ENCODE measurements at places on chromosomes 2 and 18.

DNA sequence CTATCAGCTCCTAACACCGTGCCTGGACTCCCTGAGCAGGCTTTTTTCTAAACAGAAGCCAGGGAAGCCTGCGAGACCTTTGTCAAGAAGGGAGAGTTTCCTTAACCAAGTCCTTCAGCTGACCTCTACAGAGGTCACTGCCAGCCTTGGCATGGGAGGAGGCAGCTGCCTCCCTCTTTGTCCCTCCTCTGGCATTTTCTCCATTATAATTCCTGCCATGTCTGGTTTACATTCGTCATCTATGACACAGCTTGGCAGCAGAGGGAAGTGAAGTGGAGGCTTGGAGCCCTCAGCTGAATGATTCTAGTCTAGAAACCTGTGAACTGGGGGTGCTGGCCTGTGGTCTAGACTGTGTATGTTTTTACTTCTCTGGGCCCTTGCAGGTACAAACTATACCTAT is 22.5 kb downstream of the LIPG start:
- DNase-seq, result no peak

DNA sequence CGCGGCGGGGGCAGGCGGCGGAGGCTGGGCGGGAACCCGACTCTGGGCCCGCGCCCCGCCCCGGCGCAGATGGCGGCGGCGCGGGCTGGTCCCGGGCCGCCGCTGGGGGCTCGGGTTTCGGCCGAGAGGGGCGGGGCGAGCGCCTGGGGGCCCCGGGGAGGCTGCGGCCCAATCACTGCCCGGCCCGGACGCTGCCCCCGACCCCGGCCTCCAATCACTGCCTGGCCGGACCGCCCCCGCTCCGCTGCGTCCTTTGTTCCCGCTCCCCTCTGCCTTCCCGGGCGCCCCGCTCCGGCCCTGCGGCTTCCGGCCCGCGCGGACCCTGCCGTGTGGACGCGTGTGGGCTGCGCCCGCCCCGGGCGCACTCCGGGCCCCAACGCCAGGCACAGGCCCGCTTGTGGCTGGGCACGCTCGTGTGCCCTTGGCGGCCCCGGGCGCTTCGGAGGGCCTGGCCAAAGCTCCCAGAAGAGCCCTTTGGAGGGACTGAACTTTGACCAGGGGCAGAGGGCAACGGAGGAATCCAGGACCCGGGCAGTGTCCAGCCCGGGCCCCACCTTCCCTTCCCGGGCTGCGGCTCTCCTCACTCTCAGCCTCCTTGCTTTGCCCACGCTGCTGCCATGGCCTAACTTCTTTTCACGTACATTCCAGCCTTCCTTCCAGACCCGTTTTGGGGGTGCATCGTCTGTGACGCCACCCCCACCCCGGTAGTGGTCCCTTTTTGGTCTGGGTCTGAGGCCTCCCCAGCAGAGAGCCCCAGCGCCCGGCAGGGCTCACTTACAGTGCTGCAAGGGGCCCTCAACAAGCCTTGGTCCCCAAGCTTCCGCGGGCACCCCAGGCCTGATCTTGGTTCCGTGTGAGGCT is 27.1 kb upstream of the PTMA start:
- no peak for DNase-seq

DNA sequence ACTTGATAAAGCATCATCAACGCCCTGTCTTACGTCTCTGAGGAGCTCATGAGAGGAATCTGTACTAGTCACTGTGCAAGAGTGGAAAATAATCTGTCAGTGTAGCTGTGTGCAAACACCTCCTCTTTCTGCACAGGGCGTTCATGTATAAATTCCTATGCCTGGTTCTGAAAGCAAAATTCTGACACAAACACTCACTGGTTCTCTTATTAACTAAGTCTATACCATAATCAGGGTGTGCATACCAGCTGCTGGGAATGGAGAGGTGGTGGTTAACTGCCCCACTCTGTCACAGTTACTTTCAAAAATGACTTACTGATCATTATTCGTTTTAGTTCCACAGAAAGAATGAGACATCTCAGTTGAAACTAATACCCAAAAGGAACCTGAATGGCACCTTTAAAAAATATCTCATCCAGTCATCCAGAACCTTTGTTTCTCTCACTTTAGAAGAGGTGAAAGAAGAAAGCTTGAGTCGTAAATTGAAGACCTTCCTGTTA is 35.7 kb downstream of the STK39 start:
- DNase-seq, result no peak

- no peak for DNase-seq
These were observed 131.1 kb downstream of the AFF3 start for GRCh38 chr2:100011272-100011731.

- DNase-seq, result no peak
These were observed 92.9 kb downstream of the COL5A2 start for GRCh38 chr2:189086710-189087109.

GRCh38 chr2:83536556-83536955 is 922.5 kb downstream of the SUCLG1 start:
- no peak for DNase-seq

GRCh38 chr18:48958951-48959350 is 8.2 kb upstream of the SMAD7 start:
- no peak for DNase-seq

DNA sequence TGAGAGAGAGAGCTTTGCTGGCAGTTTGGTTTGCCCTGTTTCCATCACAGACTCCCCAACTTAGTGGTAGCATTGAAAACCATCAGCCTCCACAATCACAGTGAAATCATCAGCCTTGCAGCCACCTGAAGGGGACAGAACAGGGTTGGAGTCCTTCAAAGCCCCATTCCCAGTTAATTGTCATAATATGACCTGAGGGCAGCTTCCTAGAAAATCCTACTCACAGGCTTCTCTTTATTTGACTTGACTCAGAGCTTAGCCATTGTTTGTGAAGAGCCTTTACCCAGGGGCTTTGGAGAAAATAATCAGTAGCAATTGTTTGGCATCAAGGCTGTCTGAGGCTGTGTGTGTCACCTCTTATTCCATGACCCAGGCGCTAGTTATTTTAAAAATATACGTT is 308.7 kb downstream of the CBLN2 start:
- DNase-seq, result no peak

- DNase-seq, result no peak
These were observed 52.0 kb upstream of the COL3A1 start for GRCh38 chr2:188922191-188922590.

DNA sequence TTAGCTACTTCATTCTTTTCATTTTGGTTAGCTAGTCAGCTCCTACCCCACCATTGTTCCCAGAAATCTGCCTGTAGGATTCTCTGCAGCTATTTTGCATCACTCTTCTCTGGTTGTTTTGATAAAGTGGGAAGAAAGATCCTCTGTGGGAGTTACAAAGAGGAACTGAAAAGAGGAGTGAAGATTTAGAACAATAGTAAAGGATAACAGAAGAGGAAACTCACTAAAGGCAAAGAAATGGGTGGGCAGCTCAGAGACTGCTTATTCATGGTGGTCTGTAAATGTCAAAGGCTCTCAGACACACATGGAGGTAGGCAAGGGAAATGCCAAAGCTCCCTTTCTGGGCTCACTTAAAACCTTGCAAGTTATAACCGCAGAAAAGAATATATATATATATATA is 17.2 kb upstream of the CD207 start:
- DNase-seq, result no peak

DNA sequence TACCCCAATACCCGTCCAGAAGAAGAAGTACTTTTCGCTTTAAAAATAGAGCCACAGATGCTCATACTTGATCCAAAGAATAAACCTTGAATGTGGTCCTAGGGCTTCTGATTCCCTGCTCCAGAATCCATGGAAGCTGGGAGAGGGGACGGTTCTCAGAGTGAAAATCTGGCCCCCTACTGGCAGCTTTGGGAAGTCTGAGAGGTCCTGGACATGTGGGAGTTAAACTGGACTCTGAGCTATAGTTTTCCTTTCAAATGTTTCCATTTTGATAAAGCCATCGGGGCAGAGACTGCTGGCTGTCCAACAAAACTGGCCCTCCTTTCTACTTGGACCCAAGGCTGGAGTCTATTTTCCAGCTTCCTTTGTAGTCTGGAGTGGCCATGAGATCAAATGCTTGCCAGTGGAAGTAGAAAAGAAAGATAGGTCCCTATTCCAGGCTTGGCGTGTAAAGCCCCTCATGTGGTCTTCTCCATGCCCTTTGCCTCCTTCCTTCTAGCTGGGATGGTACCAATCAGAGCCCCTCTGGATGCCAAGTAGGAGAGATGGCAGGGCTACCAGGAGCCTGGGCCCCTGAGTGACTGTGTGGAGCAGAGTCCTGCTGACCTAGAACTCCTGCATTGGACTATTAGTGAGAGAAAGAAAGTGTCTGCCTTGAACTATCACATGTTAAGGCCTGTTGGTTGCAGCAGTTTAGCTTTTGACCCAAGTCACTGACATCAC is 37.7 kb upstream of the TBC1D8 start:
- no peak for DNase-seq

GRCh38 chr18:8435376-8435775 is 173.9 kb upstream of the RAB12 start:
- DNase-seq, result no peak

All from activated effector memory CD4-positive, alpha-beta T cell treated with Interleukin-2 at 50 U/mL for 16 hours (primary cell).